ENCODE measurements at places on chromosomes 11 and 22. TPM values are rescaled to one million over a fixed set of nuclear protein-coding genes. Genes with fewer than 3 reads are reported as not detected.

GRCh38 chr11:71465054-71465453 is 12.1 kb downstream of the NADSYN1 start:
- no peak for DNase-seq

DNA sequence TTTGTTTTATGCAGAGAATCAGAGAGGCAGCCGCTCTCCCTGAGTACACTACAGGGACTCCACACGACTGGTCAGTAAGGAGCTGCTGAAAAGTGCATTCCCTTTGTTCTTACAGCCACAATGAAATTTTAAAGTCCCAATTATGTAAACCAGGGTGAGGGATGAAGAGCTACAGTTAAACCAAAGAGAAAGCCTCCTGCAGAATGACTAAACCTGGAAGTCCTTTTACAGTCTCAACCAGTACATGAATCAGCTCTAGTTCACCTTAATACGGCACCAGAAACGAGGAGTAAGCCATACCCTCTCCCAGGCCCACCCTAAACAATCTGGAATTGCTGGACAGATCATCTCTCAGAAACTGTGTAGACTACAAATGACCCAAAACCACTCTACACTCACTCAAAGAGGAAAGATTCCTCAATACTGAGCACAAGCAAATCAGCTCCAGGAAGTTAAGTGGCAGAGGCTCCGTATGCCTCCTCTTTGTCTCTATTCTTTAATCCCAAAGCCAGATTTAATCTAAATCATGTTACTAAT is 113.1 kb downstream of the RBFOX2 start:
- no peak for DNase-seq

DNA sequence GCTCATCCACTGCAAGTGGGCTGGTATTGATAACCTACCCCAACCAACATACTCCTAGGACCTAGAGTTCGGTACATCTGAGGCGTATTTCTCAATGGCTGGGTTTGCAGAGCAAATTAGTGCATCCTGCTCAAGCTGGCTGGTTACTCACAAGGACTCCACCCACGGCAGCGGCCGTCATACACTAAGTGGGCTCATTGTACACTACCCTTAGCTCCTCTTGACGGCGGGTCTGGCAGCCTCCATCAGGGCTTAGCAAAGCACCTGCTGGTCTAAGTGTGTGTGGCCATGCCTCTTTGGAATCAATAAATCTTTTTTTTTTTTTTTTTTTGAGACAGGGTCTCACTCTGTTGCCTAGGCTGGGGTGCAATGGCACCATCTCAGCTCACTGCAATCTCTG is 20.2 kb upstream of the KCNJ11 start:
- DNase-seq = no peak

DNA sequence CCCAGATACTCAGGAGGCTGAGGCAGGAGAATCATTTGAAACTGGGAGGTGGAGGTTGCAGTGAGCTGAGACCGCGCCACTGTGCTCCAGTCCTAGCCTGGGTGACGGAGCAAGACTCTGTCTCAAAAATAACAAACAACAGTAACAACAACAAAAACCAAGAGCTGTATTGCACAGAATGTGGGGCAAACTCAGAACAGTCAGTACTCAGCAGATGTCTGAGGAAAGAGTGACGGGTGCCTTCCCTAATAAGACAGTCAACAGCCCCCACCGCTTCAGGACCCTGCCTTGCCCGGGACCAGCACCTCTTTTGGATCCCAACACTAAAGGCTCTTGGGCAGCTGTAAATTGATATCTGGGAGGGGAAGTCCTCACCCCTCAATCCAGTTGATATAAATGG is 40.3 kb downstream of the RIBC2 start:
- DNase-seq = no peak

DNA sequence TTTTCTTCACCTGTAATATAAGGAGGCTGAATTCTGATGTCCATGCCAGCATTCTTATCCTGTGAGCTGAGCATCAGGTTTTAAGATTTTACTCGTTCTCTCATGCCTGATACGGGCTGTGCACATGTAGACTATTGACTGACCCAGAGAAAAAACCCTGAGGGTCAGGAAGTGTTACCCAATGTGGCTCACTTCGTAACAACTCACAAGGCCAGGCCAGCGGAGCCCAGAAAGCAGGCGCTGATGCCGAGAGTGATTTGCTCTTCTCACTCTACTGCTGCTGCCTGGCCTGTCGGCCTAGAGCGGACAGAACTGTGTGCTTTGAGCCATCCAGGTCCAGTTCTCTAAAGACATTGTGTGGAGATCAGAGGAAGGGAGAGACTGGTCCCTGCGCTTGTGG is 10.8 kb downstream of the THYN1 start:
- no peak for DNase-seq

DNA sequence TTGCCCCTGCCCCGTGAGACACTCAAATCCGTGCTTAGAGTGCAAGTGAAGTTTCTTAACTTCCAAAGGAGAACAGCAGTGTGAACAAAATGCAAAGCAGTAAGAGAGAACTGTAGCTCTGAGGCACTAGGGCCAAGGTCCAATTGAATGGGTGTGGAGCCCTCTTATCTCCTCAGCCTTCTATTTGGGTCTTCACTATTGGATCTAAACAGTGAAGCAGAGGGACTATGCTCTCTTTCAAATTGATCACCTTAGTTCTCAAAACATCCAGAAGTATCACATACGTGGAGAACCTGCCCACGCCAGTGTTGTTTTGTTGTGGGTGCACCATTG is 49.6 kb downstream of the C22orf31 start:
- peak; percentile 26 for DNase-seq

- no peak for DNase-seq
These were observed 54.1 kb downstream of the MICAL3 start for GRCh38 chr22:17970201-17970708.

DNA sequence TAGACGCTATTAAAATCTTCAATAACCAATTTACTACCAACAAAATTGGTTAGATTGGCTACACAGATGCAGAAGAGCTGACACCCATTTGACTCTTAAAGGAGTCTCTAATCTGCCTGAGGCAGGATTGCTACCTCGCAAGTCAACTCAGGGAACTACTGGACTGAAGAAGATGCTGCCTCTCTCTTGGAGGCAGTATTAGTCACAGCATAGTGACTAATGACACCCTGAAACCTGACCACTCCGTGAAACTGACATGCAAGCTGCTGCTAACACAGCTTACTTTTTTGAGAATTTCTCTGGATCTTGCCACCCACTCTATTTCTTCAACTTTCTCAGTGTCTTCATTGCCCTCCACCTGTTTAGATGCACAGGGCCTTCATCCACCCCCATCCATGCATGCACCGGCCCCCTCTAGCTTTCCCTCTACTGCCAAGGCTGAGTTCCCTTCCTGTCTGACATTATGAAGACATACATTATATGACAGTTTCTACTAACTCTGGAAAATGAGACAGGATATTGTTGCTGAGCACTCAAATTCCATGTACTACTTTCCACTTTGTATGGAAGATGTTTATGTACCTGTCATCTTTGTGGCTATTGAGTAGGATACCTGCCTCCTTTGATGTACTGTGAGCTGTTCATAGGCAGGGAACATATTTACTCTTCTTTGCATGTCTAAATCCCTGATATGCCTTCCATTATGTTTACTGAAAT is 183.2 kb downstream of the MSANTD4 start:
- no peak for DNase-seq

- DNase-seq = no peak
These were observed 3.3 kb upstream of the MMP10 start for GRCh38 chr11:102783720-102784119.

GRCh38 chr11:99814738-99815137 is 794.0 kb downstream of the CNTN5 start:
- no peak for DNase-seq

DNA sequence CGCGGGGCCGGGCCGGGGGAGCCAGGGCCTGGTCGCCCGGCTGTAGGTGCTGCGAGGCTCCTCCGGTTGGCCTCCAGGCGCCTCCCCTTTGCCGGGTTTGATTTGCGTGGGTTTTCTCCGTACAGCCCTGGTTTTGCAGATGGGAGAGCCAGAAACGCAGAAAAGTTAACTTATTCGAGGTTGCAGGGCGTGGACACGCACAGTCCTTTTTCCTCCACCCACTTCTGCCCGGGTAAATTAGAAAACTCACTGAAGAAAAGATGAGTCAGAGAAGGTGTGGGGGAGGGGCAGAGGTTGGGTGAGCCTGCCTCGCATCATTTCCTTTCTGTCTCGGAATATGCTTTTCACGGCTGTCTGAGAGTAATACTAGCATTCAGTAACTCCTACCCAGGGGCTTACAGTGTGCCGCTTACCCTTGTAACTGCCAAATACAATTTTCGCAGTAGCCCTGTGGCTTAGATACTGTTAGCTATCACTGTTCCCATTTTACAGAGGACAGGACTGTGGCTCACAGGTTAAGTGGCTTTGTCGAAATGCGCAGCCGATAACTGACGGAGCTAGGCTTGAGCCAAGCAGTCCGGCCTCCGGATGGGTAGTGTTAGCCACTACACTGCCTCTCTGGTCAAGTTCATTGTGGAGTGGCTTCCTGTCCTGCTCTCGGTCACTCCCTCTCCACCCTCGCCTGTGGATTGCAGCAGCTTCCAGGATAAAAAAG is 812 bp downstream of the FADD start:
- peak; percentile 79 for DNase-seq

GRCh38 chr22:28375761-28376534 is 303.7 kb downstream of the TTC28 start:
- DNase-seq = no peak

ABCC8 gene
- 1.3 TPM for total RNA-seq

MAPK11 gene
- 16.7 TPM for total RNA-seq

RAG2 gene
- not detected for total RNA-seq

WBP2NL gene
- total RNA-seq = 1.6 TPM

KCTD14 gene
- 23.6 TPM for total RNA-seq

Measured in mucosa of gallbladder (tissue), 1 donor.